ENCODE measurements at places on chromosomes 16 and 17.

DNA sequence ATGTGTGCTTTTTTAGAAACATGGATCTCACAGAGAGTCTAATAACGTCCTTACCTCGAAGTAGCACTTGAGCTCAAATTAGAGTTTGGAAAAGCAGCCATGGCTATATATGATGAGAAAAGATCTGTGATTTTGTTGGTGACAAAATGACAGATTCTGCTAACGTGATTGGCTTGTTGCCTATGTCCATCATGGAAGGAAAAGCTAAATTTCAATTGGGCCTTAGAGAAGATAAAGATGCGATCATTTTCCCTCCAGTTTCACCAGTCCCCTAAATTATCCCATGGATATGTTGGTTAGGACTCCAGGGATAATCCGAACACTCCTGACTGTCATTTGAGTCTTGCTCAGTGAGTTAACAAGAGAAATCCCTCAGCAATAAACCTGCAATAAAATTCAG is 175.8 kb downstream of the C16orf95 start:
- no peak for DNase-seq

DNA sequence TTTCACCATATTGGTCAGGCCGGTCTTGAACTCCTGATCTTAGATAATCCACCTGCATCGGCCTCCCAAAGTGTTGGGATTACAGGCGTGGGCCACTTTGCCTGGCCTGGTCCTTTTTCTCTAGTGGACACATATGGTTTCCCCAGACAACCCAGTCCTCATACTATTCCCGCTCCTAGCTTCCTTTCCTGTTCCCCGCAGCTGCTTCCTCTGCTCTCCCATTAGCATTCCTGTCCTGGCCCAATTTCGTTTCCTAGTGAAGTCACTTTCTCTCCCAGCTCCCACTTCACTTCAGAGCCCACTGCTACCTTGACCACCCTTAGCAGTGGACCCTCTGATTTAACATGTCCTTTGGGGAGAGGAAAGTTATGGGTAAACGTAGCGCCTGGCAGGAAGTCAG is 11.3 kb downstream of the KATNIP start:
- DNase-seq = no peak

GRCh38 chr16:79170555-79171246 is 429.8 kb downstream of the MAF start:
- no peak for DNase-seq

- no peak for DNase-seq
Measured at GRCh38 chr16:31350275-31351005, 4.5 kb upstream of the ITGAX start.

DNA sequence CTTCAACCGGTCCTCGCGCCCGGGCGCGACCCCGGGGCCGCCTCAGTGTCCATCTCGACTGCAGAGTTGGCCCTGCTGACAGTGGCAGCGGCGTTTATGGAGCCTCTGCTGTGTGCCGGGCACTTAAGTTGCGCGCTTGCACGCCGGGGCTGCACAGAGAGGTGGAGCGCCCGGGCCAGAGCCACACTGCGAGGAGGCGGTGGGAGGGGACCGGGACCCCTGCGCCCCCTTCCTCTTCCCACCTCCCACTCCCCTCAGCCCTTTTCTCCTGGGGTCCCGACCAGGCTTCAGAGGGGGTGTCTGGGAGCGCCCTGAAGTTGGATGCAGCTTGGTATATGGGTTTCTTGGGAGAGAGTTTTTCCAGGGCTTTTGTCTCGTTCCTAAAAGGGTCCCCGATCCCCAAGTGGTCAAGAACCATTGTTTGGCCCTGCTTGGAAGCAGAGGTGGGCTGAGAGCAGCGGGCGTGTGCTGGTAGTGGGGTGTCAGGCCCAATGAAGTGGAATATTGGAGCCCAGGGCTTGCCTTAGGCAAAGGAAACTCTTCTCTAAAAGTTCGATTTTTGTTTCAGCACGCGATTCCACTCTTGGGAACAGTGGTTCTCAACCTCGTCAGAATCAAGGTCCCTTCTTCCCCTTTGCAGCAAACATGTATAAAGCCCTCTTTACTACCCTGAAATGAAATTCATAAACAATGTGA is 605 bp downstream of the MRTFB start:
- no peak for DNase-seq

DNA sequence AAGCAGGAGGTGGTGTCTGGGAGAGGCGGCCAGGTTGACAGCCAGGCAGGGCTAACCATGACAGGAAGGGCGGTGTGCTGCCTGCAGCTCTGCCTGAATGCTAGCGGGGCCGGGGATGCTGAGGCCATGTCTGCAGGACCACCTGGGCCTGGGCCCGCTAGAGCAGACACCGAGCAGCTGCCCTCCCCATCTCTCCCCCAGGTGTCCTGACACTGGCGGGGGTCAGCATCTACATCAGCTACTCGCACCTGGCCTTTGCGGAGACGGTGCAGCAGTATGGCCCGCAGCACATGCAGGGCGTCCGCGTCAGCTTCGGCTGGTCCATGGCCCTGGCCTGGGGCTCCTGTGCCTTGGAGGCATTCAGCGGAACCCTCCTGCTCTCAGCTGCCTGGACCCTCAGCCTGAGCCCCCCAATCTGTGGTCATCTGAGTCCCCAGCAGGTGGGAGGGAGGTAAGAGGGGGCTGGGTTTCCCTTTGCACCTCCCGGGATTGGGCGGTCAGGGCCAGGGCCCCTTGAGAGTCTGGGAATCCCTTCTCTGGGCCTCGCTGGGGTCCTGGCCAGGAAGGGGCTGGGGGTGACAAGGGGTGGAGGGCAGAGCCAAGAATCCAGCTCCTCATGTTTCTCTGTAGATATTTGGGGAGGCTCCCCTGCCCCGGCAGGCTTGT is 7.5 kb downstream of the TMEM235 start:
- no peak for DNase-seq
